ENCODE measurements at places on chromosomes 3 and 15. TPM values are rescaled to one million over a fixed set of nuclear protein-coding genes. Genes with fewer than 3 reads are reported as not detected.

The WDR73 gene
- total RNA-seq: 24.3 TPM

The SRGAP3 gene
- total RNA-seq: 6.1 TPM

The BNC1 gene
- total RNA-seq: not detected

The STRIT1 gene
- not detected for total RNA-seq

The ARL8B gene
- total RNA-seq: 51.4 TPM

The CIDEC gene
- total RNA-seq: 8.9 TPM

The ARHGAP31 gene
- total RNA-seq: 6.5 TPM

The ANKRD63 gene
- not detected for total RNA-seq

The GOLGA6A gene
- not detected for total RNA-seq

The GOLGA8N gene
- total RNA-seq: 1.8 TPM

The COL6A6 gene
- total RNA-seq: not detected

The NLGN1 gene
- 0.67 TPM for total RNA-seq

The SKIC8 gene
- total RNA-seq: 47.0 TPM

The CPLX3 gene
- not detected for total RNA-seq

The CACNA2D3 gene
- 0.98 TPM for total RNA-seq

The ARGFX gene
- not detected for total RNA-seq

The RTP1 gene
- total RNA-seq: not detected

The LRTM1 gene
- not detected for total RNA-seq

The FOXL2 gene
- 0.07 TPM for total RNA-seq

The DNAH1 gene
- total RNA-seq: 7.0 TPM

The KNG1 gene
- 1.2 TPM for total RNA-seq

The INKA1 gene
- 0.88 TPM for total RNA-seq

The IMPG2 gene
- total RNA-seq: not detected

The GMPPB gene
- total RNA-seq: 127 TPM

The MME gene
- 1.4 TPM for total RNA-seq

The ZNF710 gene
- 35.0 TPM for total RNA-seq

The FHIT gene
- 9.4 TPM for total RNA-seq

The CEMIP gene
- total RNA-seq: 2.1 TPM

The CLDN11 gene
- 1.3 TPM for total RNA-seq

The IQCF5 gene
- total RNA-seq: not detected

The SLC25A36 gene
- 38.1 TPM for total RNA-seq

The RETNLB gene
- 97.9 TPM for total RNA-seq

The BOC gene
- 1.9 TPM for total RNA-seq

The DPPA2 gene
- total RNA-seq: not detected

The MAP3K13 gene
- total RNA-seq: 34.0 TPM

The MNS1 gene
- total RNA-seq: 2.8 TPM

The PSMD2 gene
- 298 TPM for total RNA-seq

The PIGZ gene
- total RNA-seq: 63.7 TPM

The EEF1AKMT4 gene
- 11.7 TPM for total RNA-seq

The LRRC31 gene
- 66.0 TPM for total RNA-seq

The TMEM40 gene
- total RNA-seq: not detected

The EHD4 gene
- 30.3 TPM for total RNA-seq

The IFT122 gene
- total RNA-seq: 15.6 TPM

The KLHDC8B gene
- total RNA-seq: 9.4 TPM

The MYL3 gene
- 1.7 TPM for total RNA-seq

The TRIM71 gene
- 0.40 TPM for total RNA-seq

Data from colonic mucosa (tissue), 4 donors.